ENCODE measurements at places on chromosomes 7 and 10. TPM values are rescaled to one million over a fixed set of nuclear protein-coding genes. Genes with fewer than 3 reads are reported as not detected.

- no peak overlapping the region for H3K4me3 ChIP-seq
- no peaks in the 10 kb centered on the region for H3K27me3 ChIP-seq
- no peaks in the 10 kb centered on the region for H3K36me3 ChIP-seq
- no peaks in the 10 kb centered on the region for H3K4me1 ChIP-seq
Observed at GRCh38 chr7:116828281-116828680, 34.1 kb upstream of the CAPZA2 start.

The AEBP1 gene
- total RNA-seq: 39.2 TPM

GRCh38 chr10:126454045-126454751, 65.9 kb upstream of the ADAM12 start:
- no peak overlapping the region for H3K27ac ChIP-seq
- no peaks in the 10 kb centered on the region for H3K4me1 ChIP-seq
- H3K4me3 ChIP-seq: no peak overlapping the region
- H3K27me3 ChIP-seq: no peaks in the 10 kb centered on the region
- H3K36me3 ChIP-seq: no peaks in the 10 kb centered on the region
- no peak for DNase-seq

GRCh38 chr10:35000936-35001335, 89.2 kb downstream of the CUL2 start:
- H3K4me1 ChIP-seq: no peaks in the 10 kb centered on the region
- no peaks in the 10 kb centered on the region for H3K36me3 ChIP-seq
- H3K27me3 ChIP-seq: no peaks in the 10 kb centered on the region
- no peak overlapping the region for H3K4me3 ChIP-seq
- DNase-seq: no peak

DNA sequence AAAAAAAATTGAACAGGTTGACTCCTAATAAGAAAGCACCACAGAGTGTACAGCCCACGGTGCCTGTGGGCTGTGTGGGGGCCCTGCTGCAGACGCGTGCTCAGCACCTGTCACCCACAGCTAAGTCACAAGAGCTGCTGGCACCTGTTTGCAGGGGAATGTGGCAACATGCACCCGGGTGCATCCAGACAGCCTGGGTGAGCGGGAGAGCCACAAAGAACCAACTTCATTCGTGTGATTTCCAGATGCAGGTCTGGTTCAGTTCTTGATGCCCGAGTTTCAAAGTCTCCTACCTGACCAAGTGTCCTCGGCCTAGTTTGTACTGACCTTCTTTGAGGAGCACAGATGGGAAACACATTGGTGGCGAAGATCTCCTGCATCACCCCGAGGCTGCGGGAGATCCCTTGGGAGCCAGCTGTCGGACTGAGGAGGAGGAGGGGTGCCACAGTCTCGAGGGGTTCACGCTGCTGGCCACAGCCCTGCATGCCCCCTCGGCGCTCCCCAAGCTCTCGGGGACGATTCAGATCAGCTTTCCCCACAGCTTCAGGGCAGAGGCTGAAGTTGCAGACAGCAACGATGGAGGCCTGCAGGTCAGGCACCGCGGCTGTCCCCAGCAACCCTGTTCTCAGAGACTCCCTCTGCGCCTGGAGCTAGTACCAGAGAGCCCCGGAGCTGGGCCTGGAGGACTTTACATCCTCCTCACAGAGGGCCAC, 35.3 kb downstream of the AMZ1 start:
- no peaks in the 10 kb centered on the region for H3K27me3 ChIP-seq
- H3K27ac ChIP-seq: no peak overlapping the region
- no peaks in the 10 kb centered on the region for H3K4me1 ChIP-seq
- no peak for DNase-seq
- no peaks in the 10 kb centered on the region for H3K36me3 ChIP-seq

GRCh38 chr7:17152721-17153120, 145.7 kb upstream of the AHR start:
- H3K4me3 ChIP-seq: no peak overlapping the region
- no peaks in the 10 kb centered on the region for H3K4me1 ChIP-seq
- H3K27me3 ChIP-seq: no peaks in the 10 kb centered on the region
- no peak for DNase-seq
- no peaks in the 10 kb centered on the region for H3K36me3 ChIP-seq
- H3K27ac ChIP-seq: no peak overlapping the region

The NKX2-3 gene
- total RNA-seq: not detected

- no peak overlapping the region for H3K27ac ChIP-seq
- no peak overlapping the region for H3K4me3 ChIP-seq
- no peaks in the 10 kb centered on the region for H3K4me1 ChIP-seq
- DNase-seq: no peak
- H3K36me3 ChIP-seq: no peaks in the 10 kb centered on the region
Observed at GRCh38 chr7:122055073-122055472, 89.0 kb downstream of the AASS start.

The FAM20C gene
- 12.7 TPM for total RNA-seq

GRCh38 chr7:106720641-106721040, 59.7 kb upstream of the CCDC71L start:
- DNase-seq: no peak
- no peaks in the 10 kb centered on the region for H3K27me3 ChIP-seq
- H3K27ac ChIP-seq: no peak overlapping the region
- no peaks in the 10 kb centered on the region for H3K36me3 ChIP-seq
- H3K4me3 ChIP-seq: no peak overlapping the region
